ENCODE measurements at places on chromosomes 1 and 21.

GRCh38 chr21:45818904-45819285 lies 162.7 kb upstream of the COL6A1 start:
- peak; percentile 80 for DNase-seq

DNA sequence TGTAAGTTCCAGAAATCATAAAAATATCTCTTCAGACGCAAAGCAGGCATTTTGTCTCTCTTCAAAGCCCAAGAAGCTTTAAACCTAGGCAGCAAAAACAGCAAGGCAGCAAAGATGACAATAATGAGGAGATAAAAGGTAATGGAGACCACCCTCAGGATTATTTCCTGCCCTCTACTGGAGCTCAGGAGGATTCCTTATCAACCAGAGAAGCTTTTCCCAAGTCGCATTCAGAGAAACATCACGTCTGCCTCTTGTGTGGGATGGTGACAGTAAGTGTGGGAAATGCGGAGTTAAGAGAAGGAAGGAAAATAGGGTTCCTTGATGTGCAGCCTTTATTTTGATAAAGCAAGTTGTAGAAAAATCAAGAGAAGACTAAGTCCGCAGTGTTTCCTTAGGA lies 365.8 kb downstream of the RGS7 start:
- DNase-seq = no peak

- no peak for DNase-seq
Observed at GRCh38 chr1:7386226-7387052, 384.7 kb upstream of the VAMP3 start.

GRCh38 chr1:12657060-12657884 lies 13.4 kb downstream of the AADACL4 start:
- no peak for DNase-seq

- DNase-seq = no peak
Observed at GRCh38 chr1:114457675-114458236, 53.2 kb downstream of the TRIM33 start.

Measured in activated T-cell treated with anti-CD3 and anti-CD28 coated beads for 48 hours (primary cell).